ENCODE measurements at places on chromosomes 12 and 14.

DNA sequence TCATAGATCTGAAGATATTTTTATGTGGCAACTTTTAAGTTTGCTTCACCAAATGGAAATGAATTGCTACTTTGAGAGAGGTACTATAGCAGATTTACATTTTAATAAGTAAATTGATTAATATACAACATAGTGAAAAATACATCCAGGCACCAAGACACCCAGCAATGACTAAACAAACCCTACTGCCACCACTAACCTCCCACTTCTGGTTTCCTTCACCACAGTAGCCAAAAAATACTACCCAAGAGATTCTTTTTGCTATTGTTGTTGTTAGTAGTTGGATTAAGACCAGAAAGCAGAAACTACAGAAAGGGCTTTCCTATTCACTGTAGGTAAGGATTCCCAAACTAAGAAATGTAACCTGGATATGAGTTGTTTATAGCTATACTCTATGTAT, 54.1 kb downstream of the COCH start:
- H3K27ac ChIP-seq: no peak overlapping the region
- no peaks in the 10 kb centered on the region for H3K27me3 ChIP-seq
- peaks cover 25% of the 10 kb centered on the region for H3K36me3 ChIP-seq
- DNase-seq: no peak
- H3K4me3 ChIP-seq: no peak overlapping the region

DNA sequence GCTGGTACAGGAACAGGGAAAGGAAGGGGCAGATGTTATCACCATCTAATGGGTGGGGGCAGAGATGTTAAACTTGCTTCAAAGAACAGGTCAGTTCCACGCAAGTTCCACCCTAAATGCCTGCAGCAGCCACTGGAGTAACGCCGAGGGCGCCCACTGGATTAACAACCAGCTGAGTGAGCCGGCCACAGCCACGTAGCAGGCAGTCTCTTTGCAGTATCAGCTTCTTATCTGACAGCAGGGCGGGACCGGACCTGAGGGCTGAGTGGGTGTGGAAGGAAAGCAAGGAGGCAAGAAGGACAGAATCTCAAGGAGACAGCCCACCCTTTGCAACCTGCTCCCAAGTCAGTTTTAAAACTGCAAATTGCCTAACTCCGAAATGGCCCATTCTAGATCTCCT, 38.4 kb upstream of the FOXN3 start:
- H3K36me3 ChIP-seq: peaks cover 5% of the 10 kb centered on the region
- no peak overlapping the region for H3K4me3 ChIP-seq
- H3K27ac ChIP-seq: peak overlapping the region; percentile 67

DNA sequence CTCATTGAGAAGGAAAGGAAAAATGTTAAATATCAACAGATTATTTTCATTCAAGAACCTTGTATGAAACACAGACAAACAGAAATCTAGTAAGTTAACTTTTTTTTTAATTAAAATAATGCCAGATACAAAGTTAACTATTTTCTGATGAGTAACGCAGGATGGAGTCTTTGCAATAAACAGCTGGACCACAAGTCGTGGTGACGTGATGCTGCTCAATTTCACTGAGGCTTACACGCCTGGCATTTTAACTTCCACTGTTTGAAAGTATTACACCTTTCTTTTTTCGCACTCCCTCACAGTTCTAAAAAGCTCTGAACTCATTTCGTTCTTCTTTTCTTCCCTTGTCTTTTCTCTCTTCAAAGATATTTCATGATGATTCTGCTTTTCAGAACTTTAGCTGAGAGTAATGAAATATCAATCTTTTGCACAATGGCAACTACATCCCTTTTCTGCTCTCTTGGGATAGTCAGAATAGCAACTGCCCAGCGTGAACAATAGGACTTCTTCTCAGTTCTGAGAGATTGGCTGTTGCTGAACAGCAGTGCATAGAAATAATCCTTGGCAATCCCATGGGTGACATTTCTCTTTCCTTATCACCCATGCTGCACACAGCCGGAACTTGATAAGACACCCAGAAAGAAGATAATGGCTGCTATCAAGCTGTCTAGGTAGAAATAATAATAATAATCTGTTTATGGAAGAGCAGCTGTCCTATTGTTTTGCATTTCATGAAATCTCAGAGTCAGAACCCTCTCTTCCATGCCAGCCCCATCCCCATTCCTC, 160.5 kb downstream of the BTG1 start:
- no peak overlapping the region for H3K4me3 ChIP-seq
- DNase-seq: no peak
- H3K4me1 ChIP-seq: peaks cover 4% of the 10 kb centered on the region
- H3K27ac ChIP-seq: no peak overlapping the region

- no peaks in the 10 kb centered on the region for H3K27me3 ChIP-seq
- DNase-seq: no peak
- H3K4me1 ChIP-seq: peaks cover 7% of the 10 kb centered on the region
Observed at GRCh38 chr14:55383541-55384140, 28.0 kb downstream of the ATG14 start.

DNA sequence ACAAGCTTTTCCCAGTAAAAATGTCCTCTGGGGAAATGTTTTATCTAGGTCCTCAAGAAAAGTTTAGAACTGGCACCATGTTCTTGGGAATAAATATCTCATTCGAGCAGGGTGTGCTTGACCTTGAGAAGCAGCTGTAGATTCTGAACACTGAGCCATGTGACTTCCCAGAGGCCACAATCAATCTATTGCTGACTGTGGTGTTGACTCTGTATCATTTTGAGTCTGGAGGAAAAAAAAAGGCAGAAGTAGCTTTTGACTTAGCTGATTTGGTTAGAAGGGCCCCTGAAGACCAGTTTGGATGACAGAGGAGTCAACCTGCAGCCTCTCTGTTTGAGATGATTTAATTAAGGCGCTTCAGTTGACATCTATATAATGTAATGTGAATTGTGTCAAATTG, 592.4 kb upstream of the SEL1L start:
- no peak for DNase-seq
- no peaks in the 10 kb centered on the region for H3K4me1 ChIP-seq
- no peak overlapping the region for H3K4me3 ChIP-seq
- no peak overlapping the region for H3K27ac ChIP-seq

DNA sequence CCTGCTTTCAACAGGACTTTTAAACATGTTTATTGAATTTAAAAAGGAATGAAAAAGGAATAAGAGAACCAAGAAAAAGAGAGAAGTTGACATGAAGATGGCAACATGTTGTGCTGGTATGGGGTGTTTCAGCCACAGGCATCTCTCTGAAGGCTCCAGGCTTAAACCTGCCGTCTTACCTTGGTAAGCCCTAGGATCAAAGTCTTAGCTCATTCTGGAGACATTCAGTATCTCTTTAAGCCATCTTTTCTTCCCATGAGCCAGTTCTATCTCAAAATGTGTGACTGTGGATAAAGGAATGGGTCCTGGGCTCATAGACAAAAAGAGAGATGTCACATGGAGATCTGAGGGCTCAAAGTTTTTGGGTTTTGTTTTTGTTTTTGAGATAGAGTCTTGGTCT, 1.6 kb upstream of the TFCP2 start:
- no peaks in the 10 kb centered on the region for H3K36me3 ChIP-seq
- no peak overlapping the region for H3K27ac ChIP-seq

DNA sequence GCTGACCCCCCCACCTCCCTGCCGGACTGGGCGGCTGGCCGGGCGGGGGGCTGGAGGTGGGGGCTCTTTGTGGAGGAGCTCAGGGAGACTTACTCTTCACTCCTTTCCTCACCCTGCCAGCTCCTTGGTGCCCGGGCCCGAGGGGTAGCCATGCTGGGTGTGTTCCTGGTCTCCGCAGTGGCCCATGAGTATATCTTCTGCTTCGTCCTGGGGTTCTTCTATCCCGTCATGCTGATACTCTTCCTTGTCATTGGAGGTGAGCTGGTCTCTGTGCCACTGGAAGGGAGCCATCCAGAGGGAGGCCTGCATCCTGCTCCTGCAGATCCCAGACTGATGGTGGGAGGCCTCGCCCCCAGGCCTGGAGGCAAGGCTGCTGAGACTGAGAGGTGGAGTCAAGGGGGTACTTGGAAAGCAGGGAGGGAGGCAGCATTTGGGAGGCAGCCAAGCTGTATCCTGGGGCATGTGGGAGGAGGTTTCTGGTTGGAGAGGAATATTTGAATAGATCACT, 19.7 kb downstream of the SOAT2 start:
- no peak overlapping the region for H3K4me3 ChIP-seq
- H3K36me3 ChIP-seq: no peaks in the 10 kb centered on the region
- H3K27ac ChIP-seq: no peak overlapping the region
- DNase-seq: no peak

DNA sequence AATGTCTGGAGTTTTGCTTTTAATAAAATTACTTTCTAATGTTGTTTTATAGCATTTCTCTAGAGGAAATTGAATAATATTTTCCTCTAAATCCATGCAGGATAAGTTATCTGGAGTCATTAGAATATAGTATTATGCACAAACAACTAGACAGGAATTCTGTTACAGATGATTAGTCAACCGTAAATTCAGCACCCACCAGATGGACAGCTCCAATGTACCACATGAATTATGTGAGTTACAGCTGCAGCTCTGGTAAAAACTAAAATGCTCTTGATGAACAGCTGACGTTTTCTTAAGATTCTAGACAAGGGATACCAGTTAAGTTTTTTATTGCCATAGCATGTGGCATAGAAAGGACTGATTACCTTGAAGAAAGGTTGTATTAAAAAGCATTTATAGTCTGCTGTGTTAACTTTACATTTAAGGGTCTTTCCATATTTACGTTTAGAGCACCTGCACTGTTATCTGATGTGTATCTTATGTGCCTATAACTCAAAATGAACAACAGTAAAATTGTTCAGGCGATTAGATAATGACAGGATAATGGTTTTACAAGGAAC, 321.4 kb upstream of the LRFN5 start:
- H3K27me3 ChIP-seq: no peaks in the 10 kb centered on the region
- H3K27ac ChIP-seq: no peak overlapping the region
- H3K4me1 ChIP-seq: no peaks in the 10 kb centered on the region
- no peaks in the 10 kb centered on the region for H3K36me3 ChIP-seq

- no peak overlapping the region for H3K27ac ChIP-seq
- no peaks in the 10 kb centered on the region for H3K27me3 ChIP-seq
- peaks cover 55% of the 10 kb centered on the region for H3K36me3 ChIP-seq
- no peak overlapping the region for H3K4me3 ChIP-seq
- H3K4me1 ChIP-seq: peaks cover 6% of the 10 kb centered on the region
Observed at GRCh38 chr12:64742416-64742815, 16.8 kb downstream of the GNS start.

DNA sequence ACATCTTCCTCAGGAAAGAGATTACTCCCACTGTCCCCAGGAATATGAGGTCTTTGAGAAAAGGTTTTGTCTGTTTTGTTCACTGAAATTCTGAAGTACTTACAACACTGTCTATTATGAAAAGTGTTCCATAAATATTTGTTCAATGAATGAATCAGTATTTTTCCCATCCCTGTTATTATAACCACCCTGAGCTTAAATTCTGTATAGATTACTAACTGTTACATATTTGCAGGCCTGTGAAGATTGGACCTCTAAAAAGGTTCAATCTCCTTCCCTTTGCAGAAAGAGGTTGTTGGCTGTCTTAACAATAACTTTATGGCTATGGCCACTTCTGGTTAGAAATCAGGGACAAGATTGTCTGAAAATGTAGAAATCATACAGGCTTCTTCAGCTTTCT, 174.5 kb upstream of the NPAS3 start:
- no peak overlapping the region for H3K27ac ChIP-seq
- no peaks in the 10 kb centered on the region for H3K36me3 ChIP-seq
- H3K4me3 ChIP-seq: no peak overlapping the region
- H3K27me3 ChIP-seq: no peaks in the 10 kb centered on the region
- DNase-seq: no peak

- H3K4me3 ChIP-seq: no peak overlapping the region
- no peak for DNase-seq
- H3K4me1 ChIP-seq: no peaks in the 10 kb centered on the region
- H3K27ac ChIP-seq: peak overlapping the region; percentile 32
- H3K27me3 ChIP-seq: no peaks in the 10 kb centered on the region
Observed at GRCh38 chr14:102727336-102728095, 49.7 kb upstream of the TRAF3 start.

GRCh38 chr12:67804168-67804567, 155.6 kb downstream of the DYRK2 start:
- no peak for DNase-seq
- H3K4me3 ChIP-seq: no peak overlapping the region
- H3K4me1 ChIP-seq: no peaks in the 10 kb centered on the region
- no peaks in the 10 kb centered on the region for H3K27me3 ChIP-seq
- no peak overlapping the region for H3K27ac ChIP-seq

- no peak for DNase-seq
- no peak overlapping the region for H3K27ac ChIP-seq
- H3K4me1 ChIP-seq: peaks cover 44% of the 10 kb centered on the region
- H3K27me3 ChIP-seq: no peaks in the 10 kb centered on the region
- no peak overlapping the region for H3K4me3 ChIP-seq
- peaks cover 4% of the 10 kb centered on the region for H3K36me3 ChIP-seq
Observed at GRCh38 chr14:68279777-68280233, 460.2 kb downstream of the RAD51B start.

GRCh38 chr12:107610021-107610859, 75.4 kb upstream of the PWP1 start:
- no peak overlapping the region for H3K27ac ChIP-seq
- H3K27me3 ChIP-seq: no peaks in the 10 kb centered on the region
- no peak for DNase-seq
- H3K4me1 ChIP-seq: peaks cover 2% of the 10 kb centered on the region
- no peak overlapping the region for H3K4me3 ChIP-seq

- H3K36me3 ChIP-seq: peaks cover 3% of the 10 kb centered on the region
- no peaks in the 10 kb centered on the region for H3K27me3 ChIP-seq
- H3K4me3 ChIP-seq: no peak overlapping the region
- no peak for DNase-seq
- H3K4me1 ChIP-seq: peaks cover 3% of the 10 kb centered on the region
Observed at GRCh38 chr12:101919447-101919846, 42.1 kb downstream of the DRAM1 start.

All from effector memory CD8-positive, alpha-beta T cell (primary cell).